ENCODE measurements at places on chromosomes 7 and 10.

DNA sequence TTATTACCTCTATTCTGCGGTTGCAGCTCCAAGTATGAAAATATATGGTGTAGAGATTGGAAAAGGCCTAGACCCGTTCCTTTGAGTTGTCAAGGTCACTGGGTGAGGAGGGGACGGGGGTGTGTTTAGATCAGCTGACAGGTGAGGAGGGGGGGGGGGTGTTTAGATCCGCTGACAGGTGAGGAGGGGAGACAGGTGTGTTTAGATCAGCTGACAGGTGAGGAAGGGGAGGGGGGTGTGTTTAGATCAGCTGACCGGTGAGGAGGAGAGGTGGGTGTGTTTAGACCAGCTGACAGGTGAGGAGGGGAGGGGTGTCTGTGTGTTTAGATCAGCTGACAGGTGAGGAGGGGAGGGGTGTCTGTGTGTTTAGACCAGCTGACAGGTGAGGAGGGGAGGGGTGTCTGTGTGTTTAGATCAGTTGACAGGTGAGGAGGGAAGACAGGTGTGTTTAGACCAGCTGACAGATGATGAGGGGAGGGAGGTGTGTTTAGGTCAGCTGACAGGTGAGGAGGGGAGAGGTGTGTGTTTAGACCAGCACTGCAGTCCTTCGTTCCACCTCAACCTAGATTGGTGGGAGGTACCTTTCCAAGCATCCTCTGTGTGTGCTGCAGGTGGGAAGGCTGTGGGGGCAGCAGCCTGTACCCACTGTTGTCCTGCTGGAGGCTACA, 655.0 kb upstream of the ADARB2 start:
- no peak for DNase-seq

GRCh38 chr7:116780966-116781365, 81.4 kb upstream of the CAPZA2 start:
- DNase-seq: no peak

GRCh38 chr7:155781433-155781832, 30.8 kb downstream of the SHH start:
- no peak for DNase-seq

GRCh38 chr7:101792051-101792681, 25.3 kb upstream of the CUX1 start:
- no peak for DNase-seq

GRCh38 chr7:95545007-95545615, 51.2 kb downstream of the PDK4 start:
- DNase-seq: no peak

DNA sequence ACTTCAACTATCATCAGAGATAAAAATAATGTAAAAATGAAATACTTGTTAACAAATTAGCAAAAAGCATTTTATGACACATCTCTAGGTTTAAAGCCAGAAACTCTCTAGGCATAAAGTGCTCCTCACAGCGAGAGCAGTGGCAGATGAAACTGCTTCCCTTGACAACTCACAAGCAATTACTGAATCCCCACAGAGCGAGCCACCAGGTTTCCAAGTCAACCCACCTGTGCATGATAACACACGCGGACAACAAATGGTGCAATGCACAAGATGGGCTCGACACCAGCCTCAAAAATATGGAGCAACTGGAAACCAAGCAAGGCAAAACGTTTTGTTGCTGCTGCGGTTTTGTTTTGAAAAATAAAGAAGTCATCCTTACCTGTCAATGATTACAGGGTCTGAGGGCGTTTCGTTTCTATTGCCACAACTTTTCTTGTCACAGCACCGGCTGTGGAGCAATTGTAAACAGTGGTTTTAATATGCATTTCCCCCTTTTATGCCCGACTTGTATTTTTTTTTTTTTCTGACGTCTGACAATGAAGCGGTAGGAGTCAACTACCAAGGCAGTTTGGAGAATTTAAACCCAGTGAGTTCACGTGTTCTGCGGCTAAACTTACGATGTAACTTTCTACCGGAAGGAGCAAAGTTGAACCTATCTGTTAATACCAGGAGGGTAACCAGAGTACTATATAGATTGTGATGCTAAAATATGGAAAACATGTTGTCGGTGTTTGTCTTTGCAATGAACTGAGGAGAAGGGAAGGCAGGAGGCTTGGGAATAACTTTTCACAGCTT, 7.0 kb downstream of the EBF3 start:
- DNase-seq: no peak

DNA sequence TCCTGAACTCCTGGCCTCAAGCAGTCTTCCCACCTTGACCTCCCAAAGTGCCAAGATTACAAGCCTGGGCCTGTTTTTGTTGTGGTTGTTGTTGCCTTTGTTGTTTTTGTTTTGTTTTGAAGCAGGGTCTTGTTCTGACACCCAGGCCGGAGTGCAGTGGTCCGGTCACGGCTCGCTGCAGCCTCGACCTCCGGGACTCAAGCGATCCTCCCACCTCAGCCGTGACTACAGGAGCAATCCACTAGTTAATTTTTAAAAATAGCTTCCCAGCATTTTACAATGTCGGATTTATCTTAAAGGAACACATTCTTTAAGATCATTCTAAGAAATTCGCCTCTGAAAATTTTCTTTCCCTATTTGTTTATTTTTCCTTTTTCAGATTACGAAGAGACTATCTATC, 27.7 kb upstream of the AP5Z1 start:
- no peak for DNase-seq

DNA sequence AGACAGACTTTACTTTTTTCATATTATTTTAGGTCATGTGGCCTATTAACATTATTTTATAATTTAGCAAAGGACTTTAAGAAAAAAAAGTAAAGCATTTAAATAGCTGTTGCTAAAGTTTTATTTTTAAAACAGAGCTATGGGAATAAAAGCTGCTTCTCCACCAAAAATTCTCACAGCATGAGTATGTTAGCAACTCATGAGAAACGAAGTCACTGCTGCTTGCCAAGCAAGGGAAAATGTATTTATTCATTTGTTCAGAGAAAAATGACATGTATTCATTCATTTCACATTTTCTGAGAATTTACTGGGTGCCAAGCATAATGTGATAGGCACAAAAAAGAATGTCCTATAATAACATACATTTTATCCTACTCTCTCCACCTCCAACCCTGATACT, 5.1 kb downstream of the LRRC72 start:
- DNase-seq: no peak

- DNase-seq: no peak
Observed at GRCh38 chr10:493391-494148, 195.9 kb downstream of the DIP2C start.

DNA sequence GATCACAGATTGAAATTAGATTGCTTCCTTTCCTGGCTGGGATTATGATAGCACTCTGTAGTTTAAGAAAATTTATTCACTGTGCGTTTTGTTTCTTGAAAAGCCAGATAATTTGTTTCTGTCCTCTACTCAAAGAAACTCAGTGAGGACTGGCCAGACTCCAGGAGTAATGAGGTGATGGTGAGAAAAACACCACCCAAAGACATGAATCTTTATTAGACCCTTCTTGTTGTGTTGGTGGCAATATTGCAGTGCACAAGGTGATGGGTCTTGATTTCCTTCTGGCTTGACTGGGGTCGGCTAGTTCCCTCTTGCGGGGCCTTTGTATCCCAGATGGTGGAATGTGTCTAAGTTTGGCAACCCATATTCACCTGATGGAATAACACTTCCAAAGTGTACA, 756.8 kb downstream of the LRMDA start:
- no peak for DNase-seq

GRCh38 chr10:20481054-20481453, 416.1 kb downstream of the NEBL start:
- no peak for DNase-seq

- DNase-seq: no peak
Observed at GRCh38 chr7:112484671-112485167, 3.9 kb downstream of the LSMEM1 start.

DNA sequence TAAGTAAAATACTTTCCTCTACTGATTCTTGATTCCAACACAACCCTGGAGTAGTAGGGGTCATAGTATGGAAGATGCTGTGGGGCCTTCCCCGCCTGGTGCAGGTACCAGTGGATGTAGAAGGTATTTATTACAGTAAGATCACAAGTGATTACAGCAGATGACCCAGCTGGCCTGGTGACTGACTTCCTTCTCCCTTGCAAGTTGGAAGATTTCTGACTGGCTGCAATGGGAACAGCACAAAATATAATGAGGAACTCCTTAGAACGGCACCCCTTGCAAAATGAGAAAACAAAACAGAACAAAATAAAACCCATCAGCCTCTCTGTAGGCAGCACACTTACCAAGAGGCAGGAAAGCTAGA, 61.7 kb upstream of the TARP start:
- DNase-seq: no peak

DNA sequence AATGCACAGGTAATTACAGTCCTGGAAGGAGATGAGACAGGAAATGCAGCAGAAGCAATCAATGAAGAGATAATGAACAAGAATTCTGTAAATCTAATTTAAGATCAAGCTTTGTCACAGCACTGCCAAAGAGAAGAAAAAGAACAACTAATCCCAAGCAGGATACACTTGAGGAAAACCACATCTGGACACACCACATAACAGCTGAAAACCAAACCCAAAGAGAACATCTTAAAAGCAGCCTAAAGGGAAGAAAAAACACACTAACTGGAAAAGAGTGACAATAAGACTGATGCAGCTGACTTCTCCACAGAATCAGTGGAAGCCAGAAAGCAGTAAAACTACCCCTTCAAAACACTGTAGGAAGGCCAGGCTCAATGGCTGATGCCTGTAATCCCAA, 10.2 kb downstream of the CYTH3 start:
- no peak for DNase-seq

- no peak for DNase-seq
Observed at GRCh38 chr10:102444851-102445250, 6.5 kb downstream of the C10orf95 start.

DNA sequence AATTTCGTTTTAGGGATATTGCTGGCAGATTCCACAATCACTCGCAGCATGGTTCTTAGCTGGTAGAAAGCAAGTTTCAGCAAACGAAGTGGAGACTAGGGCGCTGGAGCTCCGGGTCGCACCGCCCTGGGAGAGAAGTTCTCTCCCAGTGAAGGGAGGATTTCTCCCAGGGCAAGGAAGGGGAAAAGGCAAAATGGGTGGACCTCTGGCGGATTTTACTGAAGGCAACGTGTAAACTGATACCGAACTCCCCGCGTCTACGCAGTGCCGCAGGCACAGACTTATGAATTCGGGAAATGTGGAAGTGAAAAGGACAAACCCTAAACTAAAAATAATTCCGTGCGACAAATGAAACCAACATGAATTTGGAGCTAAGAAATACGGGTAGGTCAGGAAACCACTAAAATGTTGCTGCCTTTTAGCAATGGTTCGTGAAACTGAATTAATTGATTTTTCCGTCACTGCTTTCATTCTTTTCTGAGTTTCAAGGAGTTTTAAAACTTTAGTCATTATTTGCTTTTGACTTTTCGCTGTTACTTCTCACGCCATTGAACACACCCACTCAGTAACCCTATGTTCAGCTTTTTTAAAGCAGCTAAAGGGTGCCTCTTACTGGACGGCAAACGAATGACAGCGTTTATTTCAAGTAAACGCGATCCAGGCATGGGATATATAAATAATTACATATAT, at the start of gene MYOF:
Gene MYOF (minus strand): TSS at position 190 of the 690 bp plus-strand sequence. CDS start 140 bp downstream, at position 50.
- no peak for DNase-seq

DNA sequence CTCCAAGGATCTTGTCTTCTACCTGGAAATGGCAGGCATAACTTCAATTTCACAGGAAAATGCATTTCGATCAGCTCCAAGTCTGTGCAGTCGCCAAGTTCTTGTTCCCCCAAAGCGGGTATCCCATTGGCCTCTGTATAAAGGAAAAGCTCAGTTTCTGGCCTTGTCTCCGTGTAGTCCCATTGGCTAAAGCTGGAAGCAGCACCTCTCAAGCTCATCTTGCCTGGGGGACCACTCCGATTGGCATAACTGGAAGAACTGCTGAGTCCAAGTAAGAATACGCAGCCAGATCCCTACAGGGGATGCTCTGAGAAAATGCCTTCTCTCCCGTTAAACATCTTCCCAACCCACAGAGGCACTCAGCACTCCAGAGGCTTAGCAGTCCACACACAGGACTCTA, 205.2 kb downstream of the GFRA1 start:
- DNase-seq: no peak

DNA sequence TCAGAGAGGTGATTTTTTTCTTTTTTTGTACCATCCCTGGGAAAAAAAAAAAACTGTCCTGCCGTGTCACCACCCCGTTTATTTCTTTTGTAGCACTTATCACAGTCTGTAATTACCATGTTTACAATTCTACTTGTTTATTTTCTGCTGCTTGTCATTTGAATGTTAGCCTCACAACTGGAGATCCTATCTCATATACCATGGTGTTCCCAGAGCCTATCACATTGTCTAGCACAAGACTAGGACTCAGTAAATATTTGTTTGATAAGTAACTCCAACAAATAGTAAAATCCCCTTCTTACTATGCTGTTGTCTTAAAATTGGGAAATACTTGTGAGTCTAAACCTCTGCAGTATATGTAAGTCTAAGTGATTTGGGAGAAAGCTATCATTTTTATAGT, 36.0 kb downstream of the MKLN1 start:
- DNase-seq: no peak

DNA sequence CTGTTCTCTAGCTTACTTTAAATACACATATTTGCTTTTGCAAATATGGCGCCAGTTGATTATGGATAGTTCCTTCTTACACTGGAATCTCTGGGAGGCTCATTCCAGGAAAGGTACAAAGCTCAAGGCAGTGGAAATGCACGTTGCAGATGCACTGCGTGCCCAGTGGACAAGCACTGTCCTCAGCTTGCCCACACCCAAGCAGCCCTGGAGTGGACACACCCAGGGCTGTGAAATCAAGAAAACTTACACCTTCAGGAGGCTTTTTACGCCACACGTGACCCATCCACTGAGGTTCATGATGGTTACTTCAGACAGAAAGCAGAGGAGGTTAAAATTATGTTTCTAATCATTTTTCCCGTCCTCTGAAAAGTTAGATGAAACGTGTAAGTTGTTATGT, 248.5 kb downstream of the VTI1A start:
- DNase-seq: no peak

DNA sequence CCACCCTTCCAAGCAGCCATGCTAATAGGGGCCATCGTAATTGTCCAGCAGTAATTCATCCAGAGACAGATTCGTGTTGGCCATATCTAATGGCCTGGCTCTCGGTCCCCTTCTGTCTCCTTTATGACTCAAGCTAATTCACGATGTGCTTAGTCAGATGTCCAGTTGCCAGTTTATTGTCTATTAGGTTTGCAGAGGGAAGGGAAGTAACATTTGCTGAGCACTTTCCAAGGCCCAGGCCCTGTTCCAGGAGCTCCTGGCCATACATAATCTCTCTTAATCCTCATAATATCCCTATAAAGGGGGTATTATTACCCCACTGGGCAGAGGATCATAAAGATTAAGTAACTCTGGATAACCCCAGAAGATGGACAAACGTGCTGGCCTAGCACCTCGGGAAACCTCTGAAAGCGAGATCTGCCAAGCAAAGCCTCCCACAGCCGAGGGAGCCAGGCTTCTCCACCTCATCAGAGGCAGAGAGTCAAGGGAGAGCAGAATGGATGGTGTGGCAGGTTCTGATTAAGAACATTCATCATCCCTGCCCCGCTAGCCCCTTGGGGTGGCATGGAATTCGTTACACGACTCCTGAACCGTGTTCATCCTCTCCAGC, 153.7 kb downstream of the PLXNA4 start:
- DNase-seq: no peak
